C1 segment of cervical spinal cord (tissue), 14 donors: ENCODE measurements at places on chromosomes 16 and 17.

- no peak for DNase-seq
Measured at GRCh38 chr17:28916302-28916934, 13.5 kb upstream of the DHRS13 start.

DNA sequence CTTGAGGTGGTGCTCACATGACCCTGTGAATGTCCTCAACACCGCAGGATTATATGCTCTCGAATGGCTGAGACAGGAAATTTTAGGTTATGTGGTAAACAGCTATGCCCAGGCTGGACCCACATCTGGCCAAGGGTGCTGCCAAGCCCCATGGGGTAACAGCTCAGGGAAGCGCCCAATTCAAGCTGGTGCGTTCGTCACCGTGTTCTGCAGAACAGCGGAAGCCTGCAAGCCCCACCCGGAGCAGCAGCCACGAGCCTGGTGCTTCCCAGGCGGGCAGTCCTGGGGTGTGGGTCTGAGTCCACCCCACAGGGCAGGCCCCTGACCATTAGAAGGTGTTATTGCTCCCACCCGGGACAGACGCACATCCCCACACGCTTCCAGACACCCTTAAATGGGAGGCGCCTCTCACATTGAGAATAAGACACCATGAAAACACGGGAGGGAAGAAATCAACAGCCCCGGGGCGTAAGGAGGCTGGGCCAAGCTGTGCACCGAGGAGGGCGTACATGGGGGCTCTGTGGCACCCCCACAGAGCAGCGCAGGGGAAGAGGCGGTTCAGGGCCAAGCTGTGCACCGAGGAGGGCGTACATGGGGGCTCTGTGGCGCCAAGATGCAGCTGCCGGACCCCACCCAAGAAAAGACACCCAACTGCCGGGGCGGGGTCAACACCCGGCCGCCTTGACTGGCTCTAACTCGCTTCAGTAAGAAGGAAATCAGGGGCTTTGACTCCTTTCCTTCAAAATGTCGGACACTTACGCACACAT lies 2.9 kb upstream of the CYBA start:
- DNase-seq, result no peak

GRCh38 chr16:74633686-74634085 lies 26.8 kb upstream of the GLG1 start:
- no peak for DNase-seq

DNA sequence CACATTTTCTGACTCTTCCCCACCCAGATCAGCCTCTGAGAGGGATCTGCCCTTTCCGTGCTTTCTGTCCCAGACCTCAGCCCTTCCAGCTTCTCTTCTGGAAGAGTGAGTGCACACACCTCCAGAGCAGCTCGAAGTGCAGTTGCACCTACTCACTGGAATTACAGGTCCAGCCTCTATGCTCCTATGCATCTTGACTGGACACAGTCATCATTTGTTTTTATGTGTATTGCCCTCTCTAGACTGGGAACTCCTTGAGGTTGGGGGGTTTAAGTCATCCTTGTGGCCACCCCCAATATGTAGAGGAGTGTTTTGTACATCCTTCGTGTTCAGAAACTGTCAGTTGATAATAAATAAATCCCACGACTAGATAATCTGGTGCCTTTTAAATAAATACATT lies 81.9 kb downstream of the CDK5R1 start:
- DNase-seq, result no peak

DNA sequence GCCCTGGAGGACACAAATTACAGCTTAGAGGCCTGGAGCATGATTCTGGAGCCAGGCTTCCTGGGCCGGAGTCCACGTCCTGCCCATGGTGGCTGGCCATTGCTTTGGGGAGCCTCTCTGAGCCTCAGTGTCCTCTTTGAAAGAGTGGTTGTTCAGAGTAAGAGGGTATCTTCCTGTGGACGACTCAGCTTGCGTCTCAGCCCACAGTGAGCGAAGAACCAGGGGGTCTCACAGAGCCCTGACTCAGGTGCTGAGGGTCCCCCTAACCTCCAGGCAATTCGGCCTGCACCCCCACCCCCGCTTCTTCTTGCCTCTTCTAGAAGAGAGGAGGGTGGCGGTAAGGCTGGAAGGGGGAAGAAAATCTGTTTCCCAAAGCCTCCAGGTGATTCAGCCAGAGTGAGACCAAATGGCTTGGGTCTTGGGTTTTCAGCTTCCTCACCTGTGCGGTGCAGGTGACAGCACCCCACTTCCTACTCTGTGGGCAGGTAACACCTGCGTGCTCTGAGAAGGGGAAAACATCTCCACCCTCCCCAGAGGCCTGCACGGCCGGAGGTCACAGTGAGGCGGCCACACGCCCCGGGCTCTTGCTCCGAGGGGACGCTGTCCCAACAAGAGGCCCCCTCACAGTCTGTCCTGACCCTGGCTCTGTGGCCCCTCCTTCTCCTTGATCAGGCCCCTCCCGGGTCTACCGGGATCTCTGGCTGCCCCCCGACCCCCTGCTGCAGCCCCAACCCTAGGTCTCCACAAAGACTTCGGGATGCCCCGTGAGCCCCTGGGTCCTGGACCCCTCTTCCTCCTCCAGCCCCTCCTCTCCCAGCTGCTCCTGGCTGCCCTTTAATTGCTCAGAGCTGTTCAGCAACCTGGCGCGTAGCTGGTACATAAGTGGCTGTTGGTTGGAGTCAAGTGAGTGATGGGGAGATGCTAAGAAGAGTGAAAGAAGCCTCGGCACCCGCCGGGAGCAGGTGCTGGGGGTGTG lies 119.2 kb downstream of the METRNL start:
- no peak for DNase-seq

GRCh38 chr17:76390003-76390421 lies 5.6 kb downstream of the SPHK1 start:
- no peak for DNase-seq

DNA sequence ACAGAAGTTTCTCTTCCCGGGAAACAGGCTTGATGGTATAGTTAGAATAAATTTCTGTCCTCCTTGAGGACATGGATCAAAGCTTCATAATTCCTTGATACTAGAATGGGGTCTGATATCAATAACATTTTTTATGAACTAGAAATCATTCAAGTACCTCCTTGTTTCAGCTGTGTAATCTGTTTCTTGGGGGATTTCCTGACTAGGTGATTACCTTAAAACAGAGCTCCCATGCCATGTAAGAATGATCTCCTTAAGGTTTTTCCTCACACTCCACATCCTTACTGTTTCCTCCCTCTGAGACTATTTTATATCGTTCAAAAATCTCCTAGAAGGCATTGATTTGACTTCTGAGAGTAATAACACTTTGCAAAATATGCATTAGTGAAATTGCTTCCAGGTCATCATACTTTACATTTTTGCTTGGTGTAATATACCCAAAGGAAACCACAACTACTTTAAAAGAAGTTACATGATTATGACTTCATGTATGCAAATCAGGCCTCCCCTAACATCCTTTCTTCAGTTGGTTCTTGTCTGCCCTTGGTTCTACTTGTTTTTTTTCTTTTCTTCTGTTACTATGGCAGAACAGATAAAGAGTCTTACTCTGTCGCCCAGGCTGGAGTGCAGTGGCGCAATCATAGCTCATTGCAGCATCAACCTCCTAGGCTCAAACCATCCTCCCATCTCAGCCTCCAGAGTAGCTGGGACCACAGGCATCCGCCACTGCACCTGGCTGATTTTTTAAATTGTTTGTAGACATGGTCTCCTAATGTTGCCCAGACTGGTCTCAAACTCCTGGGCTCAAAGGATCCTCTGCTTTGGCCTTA lies 388.8 kb downstream of the ZFHX3 start:
- no peak for DNase-seq

DNA sequence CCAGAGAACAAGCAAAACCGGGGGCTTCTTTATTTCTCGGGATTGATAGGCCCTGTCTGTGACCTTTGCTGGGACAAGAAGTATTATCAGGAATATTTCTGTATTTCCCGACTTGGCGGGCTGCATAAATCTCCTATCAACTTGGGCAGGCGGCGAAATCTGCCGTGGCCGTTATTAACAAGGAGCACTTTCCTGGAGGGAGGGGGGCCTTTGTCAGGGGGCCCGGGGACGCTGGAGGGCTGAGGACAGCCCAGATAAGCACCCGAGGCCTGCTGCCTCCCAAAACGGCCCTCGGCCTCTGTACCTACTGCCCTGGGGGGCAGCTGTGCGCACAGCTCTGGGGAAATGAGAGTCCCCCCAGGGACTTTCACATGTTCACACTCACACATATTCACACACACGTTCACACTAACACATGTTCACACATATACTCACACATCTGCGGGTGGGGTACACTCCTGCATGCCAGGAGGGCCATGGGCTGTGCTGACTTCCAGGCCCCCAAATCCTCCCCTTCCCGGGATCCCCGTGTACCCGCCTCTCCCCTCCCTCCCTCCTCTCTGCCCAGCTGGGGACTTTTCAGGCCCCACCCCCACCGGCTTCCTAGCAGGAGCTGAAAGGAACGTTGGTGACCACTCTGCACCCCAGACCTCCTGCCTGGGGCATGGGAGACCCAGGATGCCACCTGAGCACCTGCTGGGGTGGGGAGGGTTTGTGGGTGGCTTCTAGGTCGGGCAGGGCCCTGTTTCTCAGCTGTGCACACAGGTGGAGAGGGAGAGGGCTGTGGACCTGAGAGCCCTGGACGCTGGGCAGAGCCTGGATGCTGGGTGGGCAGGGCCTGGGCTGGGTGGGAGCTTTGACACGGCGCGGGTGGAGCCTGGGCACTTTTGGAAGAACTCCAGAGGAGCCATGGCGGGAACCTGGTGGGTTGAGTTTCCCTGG lies 24.3 kb upstream of the GSE1 start:
- no peak for DNase-seq

GRCh38 chr17:39648616-39649366 lies 11.8 kb downstream of the STARD3 start:
- DNase-seq, result no peak

DNA sequence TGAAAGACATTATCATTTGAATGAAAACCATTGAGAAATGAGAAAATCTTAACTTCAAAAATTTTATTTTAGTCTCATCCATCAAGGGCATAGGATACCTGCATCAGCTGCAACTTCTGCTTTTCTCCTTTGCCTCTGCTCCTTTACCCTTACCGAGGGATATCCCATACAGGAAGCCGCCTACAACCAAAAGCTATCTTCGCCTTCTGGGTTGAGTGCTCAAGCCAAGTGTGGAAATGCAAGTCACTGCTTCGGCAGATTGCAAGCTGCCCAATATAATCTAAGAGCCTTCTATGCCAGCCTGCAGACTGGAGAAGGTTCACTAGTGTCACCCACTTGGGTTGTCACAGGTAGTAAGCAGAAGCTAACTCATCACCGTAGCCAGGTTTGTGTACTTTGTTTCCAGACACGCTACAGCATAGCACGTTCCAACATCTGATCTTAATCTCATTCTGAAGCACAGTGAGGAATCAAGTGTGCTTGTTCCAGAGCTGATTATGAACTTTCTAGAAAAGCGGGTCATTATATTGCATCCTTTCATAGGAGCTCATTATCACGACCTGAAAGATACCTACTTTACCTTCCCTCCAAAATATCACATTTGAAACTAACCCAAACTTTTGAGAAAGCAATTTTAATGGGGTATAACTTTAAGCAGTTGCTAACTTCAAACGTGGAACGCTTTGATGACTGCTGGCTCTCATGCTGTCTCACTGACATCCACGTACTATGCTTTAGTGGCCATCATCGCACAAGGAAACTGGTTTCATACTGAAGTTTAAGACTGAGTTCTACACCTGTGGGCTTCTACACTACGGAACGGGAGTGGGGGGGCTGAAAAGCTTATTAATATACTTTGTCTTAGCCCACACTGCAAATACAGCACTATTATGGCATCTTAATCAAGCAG lies 8.0 kb upstream of the UNK start:
- no peak for DNase-seq

DNA sequence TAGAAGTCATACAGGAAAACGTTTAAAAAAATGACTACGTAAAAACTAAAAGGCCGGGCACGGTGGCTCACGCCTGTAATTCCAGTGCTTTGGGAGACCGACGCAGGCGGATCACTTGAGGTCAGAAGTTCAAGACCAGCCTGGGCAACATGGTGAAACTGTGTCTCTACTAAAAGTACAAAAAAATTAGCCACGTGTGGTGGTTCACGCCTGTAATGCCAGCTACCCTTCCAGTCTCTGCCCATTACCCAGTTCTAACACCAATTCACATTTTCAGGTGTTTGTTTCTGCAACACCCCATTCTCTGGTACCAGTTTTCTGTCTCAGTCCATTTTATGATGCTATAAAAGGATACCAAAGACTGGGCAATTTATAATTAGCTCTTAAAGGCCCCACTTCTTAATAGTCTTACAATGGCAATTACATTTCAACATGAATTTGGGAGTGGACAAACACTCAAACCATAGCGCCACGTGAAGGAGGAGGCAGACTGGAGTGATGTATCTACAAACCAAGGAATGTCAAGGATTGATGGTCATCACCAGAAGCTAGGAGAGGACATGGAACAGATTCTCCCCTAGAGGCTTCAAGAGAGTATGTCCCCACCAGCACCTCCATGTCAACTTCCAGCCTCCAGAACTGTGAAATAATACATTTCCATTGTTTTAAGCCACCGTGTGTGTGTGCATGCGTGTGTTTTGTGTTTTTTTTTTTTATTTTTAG lies 791 bp upstream of the C17orf75 start:
- no peak for DNase-seq

DNA sequence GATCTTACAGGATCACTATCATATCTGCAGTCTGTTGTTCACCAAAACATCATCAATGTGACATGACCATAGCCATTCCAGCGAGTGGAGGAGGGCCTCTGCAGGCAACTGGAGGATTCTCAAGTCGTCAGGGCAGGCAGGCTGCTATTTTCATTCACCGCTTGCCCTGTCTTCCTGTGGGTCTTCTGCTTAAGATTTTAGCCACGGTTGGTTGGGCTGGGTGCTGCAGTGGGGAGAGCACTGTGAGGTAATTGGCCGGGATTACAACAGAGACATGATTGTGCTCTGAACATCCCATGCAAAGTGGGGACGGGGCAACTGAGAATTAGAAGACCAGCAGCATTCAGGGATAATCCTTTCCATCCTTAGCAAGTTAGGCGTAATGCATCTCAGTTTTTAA lies 245.9 kb downstream of the CPPED1 start:
- DNase-seq, result peak; percentile 34

DNA sequence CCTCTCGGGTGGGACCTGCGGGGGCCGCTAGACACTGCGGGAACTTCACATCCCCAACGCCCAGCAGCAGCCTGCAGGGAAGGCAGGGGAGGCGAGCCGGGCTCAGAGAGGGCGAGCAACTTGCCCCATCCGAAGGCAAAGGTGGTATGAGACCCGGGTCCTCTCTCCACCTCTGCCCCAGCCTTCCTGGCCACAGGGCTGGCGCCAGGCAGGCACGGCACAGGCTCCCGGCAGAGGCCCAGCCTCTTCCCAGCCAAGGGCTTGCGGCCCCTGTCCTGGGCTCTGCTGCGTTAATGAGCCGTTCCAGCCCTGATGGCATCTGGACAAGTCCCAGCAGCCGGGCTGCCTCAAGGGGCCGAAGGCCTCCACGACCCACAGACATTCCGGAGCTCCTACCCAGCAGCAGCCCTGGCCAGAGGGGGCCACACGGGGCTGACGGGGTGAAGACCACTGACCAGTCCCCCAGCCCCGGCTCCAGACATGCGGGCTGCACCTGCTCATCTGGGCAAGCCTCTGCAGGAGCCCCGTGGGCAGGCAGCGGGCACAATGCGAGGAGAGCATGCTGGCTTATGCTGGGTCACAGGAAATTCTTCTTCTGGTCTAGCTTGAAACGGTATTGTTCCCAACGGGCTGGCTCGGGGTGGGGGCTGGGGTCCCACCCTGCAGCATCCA lies 1.2 kb upstream of the HS3ST6 start:
- DNase-seq, result no peak

- no peak for DNase-seq
Measured at GRCh38 chr17:61317779-61318178, 81.9 kb upstream of the TBX2 start.
